Heart left ventricle (tissue), 16 donors: ENCODE measurements at places on chromosomes 6 and 20. TPM values are rescaled to one million over a fixed set of nuclear protein-coding genes. Genes with fewer than 3 reads are reported as not detected.
A peak's percentile ranks its signal among the peaks of the same experiment; 100 is the strongest.

The DEFB124 gene
- not detected for total RNA-seq

The KCNK17 gene
- total RNA-seq: 0.25 TPM

The CTAGE9 gene
- not detected for total RNA-seq

The PTPRK gene
- total RNA-seq: 48.1 TPM

The SYCP2L gene
- 0.65 TPM for total RNA-seq

The GABRR2 gene
- 0.98 TPM for total RNA-seq

The PGK2 gene
- not detected for total RNA-seq

The MYB gene
- not detected for total RNA-seq

The TRDN gene
- 327 TPM for total RNA-seq

The TAAR5 gene
- total RNA-seq: not detected

The LY6G5B gene
- total RNA-seq: 5.4 TPM

The MACROD2 gene
- 1.2 TPM for total RNA-seq

The PKIB gene
- not detected for total RNA-seq

- no peaks in the 10 kb centered on the region for H3K27me3 ChIP-seq
- H3K4me1 ChIP-seq: peaks cover 15% of the 10 kb centered on the region
- peak; percentile 27 for DNase-seq
- H3K27ac ChIP-seq: peak overlapping the region; percentile 40
Observed at GRCh38 chr20:5714261-5715041, 35.8 kb upstream of the SHLD1 start.

- no peak for DNase-seq
- H3K4me3 ChIP-seq: no peak overlapping the region
- H3K27me3 ChIP-seq: no peaks in the 10 kb centered on the region
- no peaks in the 10 kb centered on the region for H3K36me3 ChIP-seq
- H3K4me1 ChIP-seq: no peaks in the 10 kb centered on the region
Observed at GRCh38 chr20:14049111-14049510, 53.8 kb downstream of the MACROD2 start.

GRCh38 chr6:56406276-56407269 lies 159.2 kb upstream of the COL21A1 start:
- no peaks in the 10 kb centered on the region for H3K4me1 ChIP-seq
- no peaks in the 10 kb centered on the region for H3K27me3 ChIP-seq
- no peak overlapping the region for H3K27ac ChIP-seq
- no peak for DNase-seq
- H3K36me3 ChIP-seq: no peaks in the 10 kb centered on the region
- no peak overlapping the region for H3K4me3 ChIP-seq

DNA sequence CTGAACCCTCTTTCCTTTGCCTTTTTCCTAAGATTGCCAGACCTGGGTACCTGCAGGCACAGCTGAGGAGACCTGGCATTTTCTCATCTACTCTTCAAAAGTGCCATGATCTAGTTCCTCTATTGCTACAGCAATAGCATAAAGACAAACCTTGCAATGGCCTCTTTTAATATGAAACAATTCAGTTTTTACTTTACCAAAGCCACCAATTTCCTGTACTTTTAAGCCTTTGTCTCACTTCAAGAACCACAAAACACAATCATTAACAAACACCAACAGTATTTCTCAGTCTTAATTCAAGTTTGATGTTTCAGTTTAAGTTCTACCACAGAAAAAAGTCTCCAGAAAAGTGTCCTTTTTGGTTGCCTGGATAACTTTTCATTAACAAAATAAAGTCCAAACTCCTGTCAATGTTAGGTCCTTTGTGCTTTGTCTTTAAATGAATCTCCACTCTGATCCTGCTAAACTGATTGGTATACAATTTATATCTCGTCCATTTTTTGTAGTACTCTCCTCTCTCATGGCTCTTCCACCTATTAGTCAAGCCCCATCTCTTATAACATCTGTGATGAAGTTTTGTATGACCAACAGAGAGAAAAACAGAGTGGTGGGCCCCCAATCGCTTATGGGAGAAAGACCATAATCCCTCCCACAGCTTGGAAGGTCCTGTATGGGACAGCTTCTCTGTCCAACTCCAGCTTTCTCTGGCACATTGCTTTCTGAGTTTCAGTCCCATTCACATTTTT lies 50.5 kb upstream of the THEMIS start:
- H3K27ac ChIP-seq: no peak overlapping the region
- H3K4me3 ChIP-seq: no peak overlapping the region
- no peaks in the 10 kb centered on the region for H3K4me1 ChIP-seq
- H3K36me3 ChIP-seq: no peaks in the 10 kb centered on the region

DNA sequence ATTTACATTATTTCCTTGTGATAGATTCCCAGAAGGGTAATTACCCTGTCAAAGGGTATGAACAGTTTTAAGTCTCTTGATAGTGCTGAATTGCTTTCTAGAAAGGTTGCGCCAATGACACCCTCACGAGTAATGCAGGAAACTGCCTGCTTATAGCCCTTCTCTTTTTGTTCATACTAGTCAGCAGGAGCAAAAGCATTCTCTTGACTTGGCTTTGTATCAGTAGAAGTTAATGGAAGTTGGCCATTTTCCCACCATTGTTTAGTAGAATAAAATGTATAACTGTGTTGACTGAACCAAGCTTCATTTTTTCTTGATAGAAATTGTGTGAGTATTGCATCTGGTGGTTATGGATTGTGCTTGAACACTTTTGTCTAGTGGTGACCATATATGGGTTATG lies 100.1 kb downstream of the FARS2 start:
- no peaks in the 10 kb centered on the region for H3K27me3 ChIP-seq
- no peak overlapping the region for H3K27ac ChIP-seq
- H3K36me3 ChIP-seq: no peaks in the 10 kb centered on the region

GRCh38 chr6:34324738-34325444 lies 67.6 kb downstream of the NUDT3 start:
- peak overlapping the region; percentile 47 for H3K27ac ChIP-seq
- no peak overlapping the region for H3K4me3 ChIP-seq
- no peaks in the 10 kb centered on the region for H3K36me3 ChIP-seq
- no peaks in the 10 kb centered on the region for H3K27me3 ChIP-seq
- peak; percentile 81 for DNase-seq

- peaks cover 88% of the 10 kb centered on the region for H3K36me3 ChIP-seq
- no peaks in the 10 kb centered on the region for H3K27me3 ChIP-seq
- no peak for DNase-seq
- no peaks in the 10 kb centered on the region for H3K4me1 ChIP-seq
- peak overlapping the region; percentile 93 for H3K27ac ChIP-seq
Observed at GRCh38 chr20:58908221-58908620, 55.7 kb downstream of the GNAS start.

DNA sequence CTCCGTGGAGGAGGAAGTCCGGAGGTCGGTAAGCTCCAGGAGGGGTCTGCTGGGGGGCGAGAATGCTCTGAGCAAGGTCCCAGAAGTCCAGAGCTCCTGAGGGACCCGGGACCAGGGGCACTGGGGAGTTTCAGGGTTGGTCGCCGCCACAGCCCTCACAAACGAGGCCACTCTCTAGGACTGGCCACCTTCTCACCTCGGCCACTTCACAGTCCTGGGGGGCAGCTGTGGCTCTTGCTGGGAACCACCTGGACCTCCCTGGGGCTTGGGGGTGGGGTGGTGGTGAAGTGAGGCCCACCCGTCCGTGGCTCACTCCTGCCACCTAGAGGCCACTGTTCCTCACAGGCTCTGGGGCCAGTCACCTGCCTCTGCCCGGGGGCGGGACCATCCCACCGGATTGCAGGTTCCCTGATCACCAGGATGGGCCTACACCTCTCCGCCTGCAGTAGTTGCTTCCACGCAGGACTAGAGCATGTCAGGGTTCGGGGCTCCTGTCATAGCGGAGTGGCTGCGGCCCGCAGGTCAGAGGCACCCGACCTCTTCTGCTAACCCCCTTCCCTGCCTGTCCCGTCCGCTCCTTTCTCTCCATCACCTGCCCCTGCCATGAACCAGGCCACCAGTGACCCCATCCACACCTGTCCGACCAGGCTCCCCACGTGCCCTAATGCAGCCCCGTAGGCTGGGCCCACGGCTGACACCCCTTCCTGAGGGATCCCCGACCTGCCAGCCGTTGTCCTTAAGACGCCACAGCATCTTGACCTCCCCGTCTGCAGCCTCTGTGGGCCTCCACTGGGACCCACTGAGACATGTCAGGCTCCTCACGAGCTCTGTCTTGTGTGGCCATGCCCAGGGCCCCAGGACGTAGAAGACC lies 5.1 kb upstream of the TCEA2 start:
- H3K27me3 ChIP-seq: peaks cover 14% of the 10 kb centered on the region
- H3K4me1 ChIP-seq: peaks cover 5% of the 10 kb centered on the region
- H3K4me3 ChIP-seq: peak overlapping the region; percentile 39
- no peaks in the 10 kb centered on the region for H3K36me3 ChIP-seq

DNA sequence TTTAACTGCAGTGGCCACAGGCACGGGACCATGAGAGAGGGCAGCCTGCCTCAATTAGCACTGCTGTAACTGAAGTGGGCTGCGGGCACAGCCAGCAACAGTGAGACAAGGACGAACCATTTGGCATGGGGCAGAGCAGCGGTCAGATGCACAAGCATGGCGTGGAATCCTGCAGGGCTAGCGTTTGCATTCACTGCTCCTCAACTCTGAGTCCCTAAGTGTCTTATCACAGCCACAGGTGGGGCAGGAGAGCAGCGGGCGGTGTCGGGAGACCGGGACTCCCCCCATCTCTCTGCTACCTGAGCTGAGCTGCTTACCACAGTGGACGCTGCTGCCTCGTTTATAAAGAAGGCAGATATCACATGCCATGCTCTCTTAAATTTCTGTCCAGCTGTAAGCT lies 31.3 kb upstream of the PDE10A start:
- no peaks in the 10 kb centered on the region for H3K4me1 ChIP-seq
- DNase-seq: no peak
- no peaks in the 10 kb centered on the region for H3K36me3 ChIP-seq
- H3K27me3 ChIP-seq: no peaks in the 10 kb centered on the region
- no peak overlapping the region for H3K4me3 ChIP-seq

- peaks cover 52% of the 10 kb centered on the region for H3K4me1 ChIP-seq
- H3K27me3 ChIP-seq: no peaks in the 10 kb centered on the region
- H3K4me3 ChIP-seq: no peak overlapping the region
- no peaks in the 10 kb centered on the region for H3K36me3 ChIP-seq
- H3K27ac ChIP-seq: no peak overlapping the region
- DNase-seq: no peak
Observed at GRCh38 chr20:57698116-57698866, 11.5 kb downstream of the PMEPA1 start.

DNA sequence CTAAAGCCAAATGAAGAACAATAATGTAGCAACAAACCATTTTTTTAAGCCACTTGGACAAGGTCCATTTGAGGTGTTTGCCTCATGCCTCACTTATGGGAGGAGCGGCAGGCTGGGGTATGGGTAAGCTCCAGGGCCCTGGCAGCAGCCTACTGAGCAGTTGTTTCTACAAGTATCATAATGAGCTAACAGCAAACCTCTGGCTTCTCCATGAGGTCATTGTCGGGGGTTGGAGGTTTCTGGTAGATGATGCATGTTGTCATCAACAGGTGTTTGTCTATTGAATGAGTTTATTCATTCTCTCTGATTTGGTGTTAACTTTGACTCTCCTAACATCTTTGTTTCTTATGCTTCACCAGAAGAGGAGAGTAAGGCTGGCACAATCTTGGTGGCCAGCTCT lies 150.7 kb downstream of the TBC1D7 start:
- H3K27ac ChIP-seq: no peak overlapping the region
- DNase-seq: no peak
- peaks cover 2% of the 10 kb centered on the region for H3K4me1 ChIP-seq
- no peaks in the 10 kb centered on the region for H3K27me3 ChIP-seq
- no peak overlapping the region for H3K4me3 ChIP-seq

- no peaks in the 10 kb centered on the region for H3K4me1 ChIP-seq
- no peak overlapping the region for H3K4me3 ChIP-seq
- no peak for DNase-seq
Observed at GRCh38 chr6:122568350-122568749, 41.9 kb upstream of the PKIB start.

GRCh38 chr6:54717849-54718455 lies 128.6 kb upstream of the FAM83B start:
- no peak overlapping the region for H3K27ac ChIP-seq
- H3K27me3 ChIP-seq: no peaks in the 10 kb centered on the region
- H3K36me3 ChIP-seq: no peaks in the 10 kb centered on the region
- no peak overlapping the region for H3K4me3 ChIP-seq
- H3K4me1 ChIP-seq: no peaks in the 10 kb centered on the region

DNA sequence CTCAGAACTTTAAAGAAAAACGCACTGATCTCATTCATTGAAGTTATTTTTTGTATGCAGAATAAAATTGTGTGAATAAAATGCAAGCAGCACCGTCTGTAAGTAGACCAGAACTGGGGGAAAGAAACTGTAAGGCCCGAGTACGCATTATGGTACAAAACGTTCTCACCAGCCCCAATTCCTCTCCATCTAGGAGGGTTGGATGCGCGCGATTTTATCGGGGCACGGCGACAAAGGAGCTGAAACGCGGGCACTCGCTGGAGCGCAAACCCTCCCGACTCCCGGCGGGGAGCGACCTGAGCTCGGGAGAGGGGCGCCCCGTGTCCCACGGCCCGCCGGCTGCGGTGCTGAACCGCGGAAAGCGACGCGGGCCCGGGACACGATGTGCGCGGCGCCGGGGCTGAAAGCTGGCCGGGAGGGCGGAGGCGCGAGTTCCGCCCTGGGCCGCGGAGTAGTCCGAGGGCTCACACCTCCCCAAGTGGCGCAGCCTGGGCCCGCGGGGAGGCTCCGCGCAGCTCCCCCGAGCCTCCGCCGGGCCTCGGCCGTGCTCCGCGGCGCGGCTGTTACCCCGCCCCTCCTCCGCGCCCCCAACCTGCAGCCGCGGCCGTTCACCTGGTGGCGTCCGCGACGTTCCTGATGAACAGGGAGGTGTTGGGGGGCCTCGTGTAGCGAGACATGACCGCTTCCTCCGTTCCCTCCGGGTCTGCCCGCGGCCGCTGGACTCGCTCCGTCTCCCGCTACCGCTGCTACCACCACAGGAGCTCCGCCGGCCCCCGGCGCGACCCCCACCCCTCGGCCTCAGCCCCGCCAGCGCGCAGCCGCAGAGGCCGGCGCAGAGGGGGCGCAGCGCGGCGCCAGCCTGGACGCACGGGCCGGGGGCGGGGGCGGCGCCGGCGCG lies at the start of gene SRSF12:
SRSF12 (minus strand) TSS at position 861 of the 898 bp plus-strand sequence; CDS start at position 677, 184 bp downstream.
- H3K36me3 ChIP-seq: no peaks in the 10 kb centered on the region
- peaks cover 12% of the 10 kb centered on the region for H3K4me1 ChIP-seq
- H3K27ac ChIP-seq: no peak within 1 kb of the TSS
- peak within 1 kb of the TSS; percentile 63 for H3K4me3 ChIP-seq
- DNase-seq: peak; percentile 33

- DNase-seq: no peak
- peaks cover 15% of the 10 kb centered on the region for H3K4me1 ChIP-seq
- H3K27ac ChIP-seq: peak overlapping the region; percentile 97
- no peaks in the 10 kb centered on the region for H3K36me3 ChIP-seq
- H3K27me3 ChIP-seq: no peaks in the 10 kb centered on the region
Observed at GRCh38 chr6:159762681-159763293, 942 bp downstream of the ACAT2 start.

DNA sequence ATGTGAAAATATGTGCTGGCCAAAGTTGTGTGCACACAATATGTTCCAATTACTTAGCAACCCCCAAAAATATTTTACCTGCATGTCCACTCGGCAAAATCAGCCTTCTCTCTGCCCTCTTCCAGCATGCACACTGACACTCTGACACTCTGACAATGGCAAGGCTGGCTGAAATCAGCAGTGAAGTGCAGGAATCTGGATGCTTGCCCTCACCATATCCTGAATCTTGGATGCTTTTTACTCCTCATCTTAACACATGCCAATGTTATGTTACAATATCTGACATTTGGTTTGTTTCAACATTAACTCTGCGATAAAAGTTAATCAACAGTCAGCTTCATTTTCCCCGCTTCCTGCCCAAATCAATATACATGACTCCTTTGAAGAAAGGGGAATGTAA lies 203.2 kb downstream of the COL9A1 start:
- no peak overlapping the region for H3K27ac ChIP-seq
- H3K36me3 ChIP-seq: no peaks in the 10 kb centered on the region
- H3K4me3 ChIP-seq: no peak overlapping the region
- no peak for DNase-seq

- DNase-seq: no peak
- H3K4me3 ChIP-seq: no peak overlapping the region
- H3K36me3 ChIP-seq: no peaks in the 10 kb centered on the region
Observed at GRCh38 chr6:42512579-42512978, 51.2 kb upstream of the UBR2 start.
